Tibial artery (tissue), 4 donors: ENCODE measurements at places on chromosomes 16 and 17.

- no peaks in the 10 kb centered on the region for H3K36me3 ChIP-seq
- H3K27me3 ChIP-seq, result no peaks in the 10 kb centered on the region
- no peak for DNase-seq
- H3K4me3 ChIP-seq, result no peak overlapping the region
Observed at GRCh38 chr16:10033556-10033955, 148.7 kb downstream of the GRIN2A start.

- H3K4me3 ChIP-seq, result no peak overlapping the region
- no peaks in the 10 kb centered on the region for H3K27me3 ChIP-seq
- DNase-seq, result no peak
- no peak overlapping the region for H3K27ac ChIP-seq
- H3K36me3 ChIP-seq, result no peaks in the 10 kb centered on the region
Observed at GRCh38 chr16:84712801-84713775, 13.3 kb downstream of the USP10 start.

GRCh38 chr16:57426356-57426755 is 20.8 kb downstream of the CIAPIN1 start:
- H3K27ac ChIP-seq, result no peak overlapping the region
- H3K4me3 ChIP-seq, result no peak overlapping the region
- peaks cover 17% of the 10 kb centered on the region for H3K4me1 ChIP-seq

DNA sequence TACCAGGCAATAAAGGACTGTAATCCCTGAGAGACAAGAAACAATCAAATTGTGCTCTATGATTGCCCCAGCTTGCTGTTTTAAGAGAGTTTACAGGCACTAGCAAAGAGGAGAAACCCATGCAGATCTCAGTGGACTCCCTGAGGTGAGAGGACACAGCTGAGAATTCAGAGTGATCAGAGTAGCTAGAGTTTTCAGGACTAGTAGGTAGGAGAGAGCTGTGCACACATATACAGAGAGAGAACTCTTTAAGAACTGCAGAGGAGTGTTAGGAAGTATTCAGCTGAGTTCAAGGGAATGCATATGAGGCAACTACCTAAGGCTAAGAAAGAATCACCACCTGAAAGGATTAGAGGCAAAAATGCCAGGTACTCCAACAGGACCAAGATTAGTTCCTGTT is 904.8 kb downstream of the CDH8 start:
- H3K4me1 ChIP-seq, result no peaks in the 10 kb centered on the region
- H3K4me3 ChIP-seq, result no peak overlapping the region
- no peak overlapping the region for H3K27ac ChIP-seq
- H3K36me3 ChIP-seq, result no peaks in the 10 kb centered on the region
- H3K27me3 ChIP-seq, result no peaks in the 10 kb centered on the region

- no peak for DNase-seq
- H3K27ac ChIP-seq, result no peak overlapping the region
- no peaks in the 10 kb centered on the region for H3K36me3 ChIP-seq
- H3K27me3 ChIP-seq, result no peaks in the 10 kb centered on the region
- no peak overlapping the region for H3K4me3 ChIP-seq
- peaks cover 7% of the 10 kb centered on the region for H3K4me1 ChIP-seq
Observed at GRCh38 chr16:55565086-55565485, 1.4 kb upstream of the CAPNS2 start.

- no peak overlapping the region for H3K27ac ChIP-seq
- H3K27me3 ChIP-seq, result no peaks in the 10 kb centered on the region
- DNase-seq, result no peak
- H3K36me3 ChIP-seq, result no peaks in the 10 kb centered on the region
- H3K4me3 ChIP-seq, result no peak overlapping the region
Observed at GRCh38 chr16:66594739-66595138, 9.8 kb upstream of the CMTM3 start.

- no peak for DNase-seq
- H3K27me3 ChIP-seq, result no peaks in the 10 kb centered on the region
- H3K4me1 ChIP-seq, result no peaks in the 10 kb centered on the region
- H3K4me3 ChIP-seq, result no peak overlapping the region
- H3K27ac ChIP-seq, result peak overlapping the region; percentile 67
Observed at GRCh38 chr16:86625029-86625428, 46.7 kb downstream of the FOXL1 start.

DNA sequence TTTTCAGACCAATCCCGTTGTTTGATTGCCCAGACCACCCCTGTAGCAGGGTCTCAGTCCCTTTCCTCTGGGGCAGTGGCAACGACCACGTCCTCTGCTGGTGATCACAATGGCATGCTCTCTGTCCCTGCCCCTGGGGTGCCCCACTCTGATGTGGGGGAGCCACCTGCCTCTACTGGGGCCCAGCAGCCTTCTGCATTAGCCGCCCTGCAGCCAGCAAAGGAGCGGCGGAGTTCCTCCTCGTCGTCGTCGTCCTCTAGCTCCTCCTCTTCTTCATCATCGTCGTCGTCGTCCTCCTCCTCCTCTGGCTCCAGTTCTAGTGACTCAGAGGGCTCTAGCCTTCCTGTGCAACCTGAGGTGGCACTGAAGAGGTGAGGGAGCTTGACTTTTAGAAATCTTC is 9.2 kb downstream of the ELOB start:
- H3K27me3 ChIP-seq, result no peaks in the 10 kb centered on the region
- no peak overlapping the region for H3K27ac ChIP-seq
- H3K36me3 ChIP-seq, result peaks cover 98% of the 10 kb centered on the region
- H3K4me1 ChIP-seq, result peaks cover 5% of the 10 kb centered on the region
- no peak for DNase-seq
- H3K4me3 ChIP-seq, result no peak overlapping the region

GRCh38 chr17:80971704-80972304 is 19.8 kb upstream of the CHMP6 start:
- peaks cover 6% of the 10 kb centered on the region for H3K4me1 ChIP-seq
- H3K27ac ChIP-seq, result no peak overlapping the region
- no peak for DNase-seq

GRCh38 chr16:30490210-30490609 is 17.7 kb downstream of the ITGAL start:
- H3K27ac ChIP-seq, result no peak overlapping the region
- H3K36me3 ChIP-seq, result no peaks in the 10 kb centered on the region
- peaks cover 3% of the 10 kb centered on the region for H3K27me3 ChIP-seq
- peaks cover 3% of the 10 kb centered on the region for H3K4me1 ChIP-seq
- no peak overlapping the region for H3K4me3 ChIP-seq

- no peaks in the 10 kb centered on the region for H3K4me1 ChIP-seq
- DNase-seq, result no peak
- no peak overlapping the region for H3K27ac ChIP-seq
- H3K27me3 ChIP-seq, result no peaks in the 10 kb centered on the region
- H3K4me3 ChIP-seq, result no peak overlapping the region
Observed at GRCh38 chr16:59707436-59708226, 973.5 kb upstream of the GOT2 start.

GRCh38 chr17:79861413-79862216 is 22.4 kb upstream of the CBX4 start:
- no peaks in the 10 kb centered on the region for H3K36me3 ChIP-seq
- H3K27me3 ChIP-seq, result peaks cover 89% of the 10 kb centered on the region
- no peak overlapping the region for H3K4me3 ChIP-seq
- H3K27ac ChIP-seq, result no peak overlapping the region
- H3K4me1 ChIP-seq, result no peaks in the 10 kb centered on the region

DNA sequence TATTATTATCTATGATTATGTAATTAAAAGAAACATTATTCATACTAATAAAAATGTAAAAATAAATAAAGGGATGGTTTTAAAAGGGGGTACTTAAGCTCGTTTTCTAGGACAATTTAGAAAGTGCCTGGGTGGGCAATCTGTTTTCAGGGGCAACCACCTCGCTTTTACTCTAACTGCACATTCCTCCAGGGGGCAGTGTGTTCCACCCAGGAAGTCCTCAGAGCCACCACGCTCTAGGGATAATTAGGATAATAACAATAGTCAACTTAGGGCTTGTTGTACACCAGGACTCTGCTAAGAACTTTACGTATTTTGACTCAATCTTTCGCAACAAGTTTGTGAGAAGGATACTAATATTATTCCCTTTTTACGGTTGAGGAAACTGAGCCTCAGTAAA is 396.7 kb upstream of the MAF start:
- no peaks in the 10 kb centered on the region for H3K4me1 ChIP-seq
- H3K36me3 ChIP-seq, result no peaks in the 10 kb centered on the region
- no peak for DNase-seq
- H3K27me3 ChIP-seq, result no peaks in the 10 kb centered on the region
- H3K27ac ChIP-seq, result no peak overlapping the region

DNA sequence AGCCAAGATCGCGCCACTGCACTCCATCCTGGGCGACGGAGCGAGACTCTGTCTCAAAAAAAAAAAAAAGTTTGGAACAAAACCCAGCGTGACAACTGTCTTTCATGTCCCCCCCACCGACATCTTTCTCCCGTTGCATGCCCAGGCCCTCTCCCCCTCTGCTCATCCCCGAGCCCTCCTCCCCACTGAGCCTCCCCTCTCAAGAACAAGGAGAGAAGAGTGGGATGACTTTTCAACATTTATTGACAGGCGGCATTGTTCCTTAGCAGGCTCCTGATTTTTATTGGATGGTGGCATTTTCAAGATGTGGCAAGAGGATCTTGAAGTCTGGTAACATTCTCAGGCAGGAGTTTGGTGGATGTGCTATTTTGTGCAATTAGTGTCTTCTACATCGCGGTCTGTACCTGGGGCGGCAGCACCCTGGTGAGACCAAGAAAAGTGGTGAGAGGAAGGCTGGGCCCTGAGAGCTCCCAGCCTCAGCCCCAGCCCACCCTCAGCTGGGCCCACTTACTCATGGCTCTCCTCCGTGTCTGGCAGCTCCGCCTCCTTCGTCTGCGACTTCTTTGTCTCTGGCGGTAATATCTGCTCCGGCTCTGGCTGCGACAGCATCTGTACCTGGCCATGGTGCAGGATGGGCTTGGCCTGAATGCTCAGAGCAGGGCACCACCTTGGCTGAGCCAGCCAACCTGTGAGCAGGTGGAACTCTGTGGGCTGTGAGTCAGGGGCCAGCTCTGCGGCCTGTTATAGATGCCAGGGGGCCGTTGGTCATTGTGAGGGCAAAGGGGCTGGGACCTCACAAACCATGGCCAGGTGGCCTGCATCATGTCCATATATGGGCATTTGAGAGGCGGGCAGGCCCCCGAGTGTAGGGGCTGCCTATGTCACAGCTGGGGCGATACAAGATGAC is at the start of gene PRM1:
Gene PRM1 (minus strand): TSS at position 715 of the 907 bp plus-strand sequence. CDS start 92 bp downstream, at position 623.
- H3K27ac ChIP-seq, result no peak within 1 kb of the TSS
- no peaks in the 10 kb centered on the region for H3K36me3 ChIP-seq

DNA sequence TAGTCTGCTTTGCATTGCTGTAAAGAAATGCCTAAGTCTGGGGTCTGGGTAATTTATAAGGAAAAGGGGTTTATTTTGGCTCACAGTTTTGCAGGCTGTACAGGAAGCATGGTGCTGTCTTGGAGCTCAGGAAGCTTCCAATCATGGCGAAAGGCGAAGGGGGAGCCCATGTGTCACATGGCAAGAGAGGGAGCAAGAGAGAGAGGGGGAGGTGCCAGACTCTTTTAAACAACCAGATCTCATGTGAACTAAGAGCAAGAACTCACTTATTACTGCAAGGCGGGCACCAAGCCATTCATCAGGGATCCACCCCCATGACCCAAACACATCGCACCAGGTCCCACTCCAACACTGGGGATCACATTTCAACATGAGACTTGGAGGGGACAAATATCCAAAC is 148.2 kb upstream of the HS3ST2 start:
- H3K36me3 ChIP-seq, result no peaks in the 10 kb centered on the region
- H3K27me3 ChIP-seq, result peaks cover 23% of the 10 kb centered on the region
- H3K4me3 ChIP-seq, result no peak overlapping the region
- no peak for DNase-seq
- no peak overlapping the region for H3K27ac ChIP-seq

- H3K27ac ChIP-seq, result no peak overlapping the region
- H3K27me3 ChIP-seq, result no peaks in the 10 kb centered on the region
- H3K36me3 ChIP-seq, result no peaks in the 10 kb centered on the region
- no peak overlapping the region for H3K4me3 ChIP-seq
- no peak for DNase-seq
- no peaks in the 10 kb centered on the region for H3K4me1 ChIP-seq
Observed at GRCh38 chr17:66541461-66542128, 239.2 kb downstream of the PRKCA start.
